Right ventricle myocardium inferior (tissue), 1 donor: ENCODE measurements at places on chromosomes 1 and 21.

DNA sequence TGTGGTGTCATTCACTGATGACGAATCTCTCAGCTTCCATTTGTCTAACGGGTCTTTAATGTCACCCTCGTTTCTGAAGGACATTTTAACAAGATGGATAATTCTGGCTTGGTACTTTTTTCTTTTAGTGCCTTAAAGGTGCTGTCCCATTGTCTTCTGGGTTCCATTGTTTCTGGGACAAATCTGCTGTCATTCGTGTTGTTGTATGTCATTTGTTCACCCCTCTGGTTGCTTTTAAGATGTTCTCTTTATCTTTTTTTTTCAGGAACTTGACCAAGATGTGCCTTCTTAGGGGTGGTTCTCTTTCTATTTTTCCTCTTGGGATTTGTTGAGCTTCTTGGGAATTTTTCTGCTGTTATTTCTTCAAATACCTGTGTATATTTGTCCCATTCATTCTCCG is 14.0 kb upstream of the MMEL1 start:
- no peak for DNase-seq

DNA sequence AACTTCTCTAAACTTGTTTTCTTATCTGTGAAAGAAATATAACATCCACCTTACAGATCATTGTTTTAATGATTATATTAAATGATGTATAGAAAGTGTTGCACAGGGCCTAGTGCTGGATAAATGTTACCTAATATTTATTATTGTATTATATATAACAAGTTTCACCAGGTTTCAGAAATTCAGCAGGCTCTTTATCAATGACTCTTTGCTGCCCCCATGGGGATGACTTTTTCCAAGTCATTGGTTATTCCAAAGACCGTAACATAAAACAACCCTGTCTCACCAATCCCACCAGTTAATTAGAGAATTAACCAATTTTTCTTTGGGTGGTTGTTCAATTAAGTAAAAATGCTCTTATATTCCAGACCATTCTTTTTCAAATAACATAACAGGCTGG is 7.3 kb upstream of the DEDD start:
- no peak for DNase-seq

GRCh38 chr1:111481387-111482221 is 7.8 kb downstream of the C1orf162 start:
- peak; percentile 90 for DNase-seq

- no peak for DNase-seq
Measured at GRCh38 chr21:45792682-45793383, 149.3 kb downstream of the PCBP3 start.

GRCh38 chr1:234500269-234500668 is 21.3 kb upstream of the TARBP1 start:
- no peak for DNase-seq

DNA sequence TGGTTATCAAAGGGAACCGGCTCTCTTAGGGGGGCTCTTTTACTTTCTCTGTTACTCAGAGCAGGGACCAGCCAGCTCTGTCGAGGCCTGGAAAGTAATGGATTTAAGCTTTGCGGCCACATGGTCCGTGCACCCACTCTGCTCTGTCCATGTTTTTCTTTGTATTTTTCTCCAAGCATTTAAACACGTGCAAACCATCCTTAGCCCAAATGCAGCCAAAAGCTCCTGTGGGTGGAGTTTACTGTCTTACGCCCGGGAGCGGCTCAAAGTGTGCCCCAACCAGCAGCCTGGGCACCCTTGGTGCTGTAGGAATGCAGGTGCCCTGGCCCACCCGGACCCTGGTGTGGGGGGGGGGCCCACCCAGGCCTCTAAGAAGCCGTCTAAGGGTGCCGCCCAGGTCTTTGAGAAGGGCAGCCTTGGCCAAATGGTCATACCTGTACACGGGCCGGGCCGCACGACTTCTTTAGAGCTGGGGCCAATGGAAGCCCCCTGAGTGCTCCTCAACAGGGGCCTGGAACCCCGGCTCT is 29.2 kb upstream of the POFUT2 start:
- peak; percentile 58 for DNase-seq

DNA sequence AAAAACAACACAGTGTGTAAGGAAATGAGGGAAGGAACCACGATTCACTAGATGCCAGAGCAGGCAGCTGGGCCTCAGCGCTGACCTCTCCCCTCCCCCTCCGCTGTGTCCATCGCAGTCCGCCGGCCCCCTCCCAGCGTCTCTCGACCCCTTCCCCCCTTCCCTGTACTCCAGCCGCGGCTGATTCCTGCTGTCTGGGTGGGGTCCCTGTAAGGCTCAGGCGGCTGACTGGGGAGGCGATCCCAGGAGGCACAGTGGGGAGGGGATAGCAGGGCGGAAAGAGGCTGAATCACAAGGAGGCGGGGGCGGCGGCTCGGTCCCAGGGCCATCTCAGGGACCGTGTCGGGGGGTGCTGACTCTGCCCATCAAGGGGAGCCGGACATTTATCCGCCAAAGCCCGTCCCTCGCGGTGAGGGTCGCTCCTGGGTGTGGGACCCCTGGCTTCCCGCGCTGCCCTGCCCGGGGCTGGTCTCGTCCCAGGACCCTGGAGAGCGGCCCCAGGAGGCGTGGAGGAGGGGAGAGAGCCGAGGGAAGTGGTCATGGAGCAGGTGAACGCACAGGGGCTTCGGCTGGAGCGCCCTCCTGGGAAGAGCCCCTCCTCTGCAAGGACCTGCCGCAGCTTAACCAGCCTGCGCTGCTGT is 241.9 kb downstream of the PTPRU start:
- DNase-seq: no peak

DNA sequence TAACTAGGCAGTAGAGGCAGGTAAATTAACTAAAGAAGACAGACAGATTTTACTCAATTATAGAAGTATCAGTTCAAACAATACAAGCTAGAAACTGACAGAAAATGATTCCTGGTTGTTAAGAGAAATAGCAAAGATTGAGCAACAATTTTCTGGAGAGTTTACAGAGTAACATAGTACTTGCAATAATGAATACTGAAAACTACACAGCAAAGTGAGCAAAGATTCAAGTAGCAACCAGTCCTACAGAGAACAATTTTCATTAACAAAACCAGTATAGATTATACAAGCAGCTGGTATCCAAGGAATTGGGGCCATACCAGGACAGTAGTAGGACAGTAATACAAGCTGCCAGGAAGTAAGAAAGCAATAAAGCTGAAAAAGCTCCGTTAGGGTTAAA is 37.6 kb downstream of the EYA3 start:
- DNase-seq: no peak
